Mesenchymal stem cell (in vitro differentiated cells and primary cell): ENCODE measurements at places on chromosomes 2 and 18.
A peak's percentile ranks its signal among the peaks of the same experiment; 100 is the strongest.

DNA sequence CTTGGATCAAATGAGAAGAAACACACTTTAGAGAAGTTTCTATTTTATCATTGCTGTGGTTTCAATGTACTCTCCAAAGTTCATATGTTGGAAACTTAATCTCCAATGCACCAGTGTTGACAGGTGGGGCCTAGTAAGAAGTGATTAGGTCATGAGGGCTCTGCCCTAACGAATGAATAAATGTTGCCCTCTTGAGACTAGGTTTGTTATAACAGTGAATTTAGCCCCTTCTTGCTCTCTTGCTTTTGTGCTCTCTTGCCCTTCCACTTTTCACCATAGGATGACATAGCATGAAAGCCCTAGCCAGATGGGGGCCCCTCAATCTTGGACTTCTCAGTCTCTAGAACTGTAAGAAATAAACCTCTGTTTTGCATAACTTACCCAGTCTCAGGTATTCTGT is 664.8 kb downstream of the DCC start:
- H3K4me1 ChIP-seq: no peaks in the 10 kb centered on the region
- H3K27me3 ChIP-seq: no peaks in the 10 kb centered on the region
- no peaks in the 10 kb centered on the region for H3K36me3 ChIP-seq
- no peak overlapping the region for H3K4me3 ChIP-seq
- H3K27ac ChIP-seq: no peak overlapping the region

- no peak overlapping the region for H3K4me3 ChIP-seq
- H3K36me3 ChIP-seq: no peaks in the 10 kb centered on the region
- no peak overlapping the region for H3K27ac ChIP-seq
- H3K4me1 ChIP-seq: no peaks in the 10 kb centered on the region
- DNase-seq: no peak
- H3K27me3 ChIP-seq: peaks cover 3% of the 10 kb centered on the region
Measured at GRCh38 chr2:75315436-75315835, 116.1 kb upstream of the TACR1 start.

DNA sequence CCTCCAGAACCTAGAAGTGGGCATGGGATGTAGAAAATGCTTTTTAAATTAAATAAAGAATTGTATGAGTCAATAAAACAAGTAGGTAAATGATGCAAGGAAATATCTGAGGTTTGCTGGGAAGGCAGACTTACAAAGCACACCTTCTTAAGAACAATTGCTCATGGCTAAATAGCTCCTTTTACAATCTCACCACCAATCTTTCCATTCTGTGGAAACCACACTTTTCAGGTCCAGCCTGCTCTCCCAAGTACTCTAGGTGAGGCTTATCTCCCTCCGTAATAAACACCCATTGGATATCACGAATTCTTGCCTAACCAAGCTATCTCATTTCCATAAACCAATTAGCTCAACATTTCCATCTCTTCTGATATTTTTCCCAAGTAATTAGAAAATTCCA is 91.5 kb upstream of the SLC8A1 start:
- H3K4me1 ChIP-seq: no peaks in the 10 kb centered on the region
- H3K36me3 ChIP-seq: no peaks in the 10 kb centered on the region
- no peak overlapping the region for H3K4me3 ChIP-seq
- H3K27ac ChIP-seq: no peak overlapping the region

DNA sequence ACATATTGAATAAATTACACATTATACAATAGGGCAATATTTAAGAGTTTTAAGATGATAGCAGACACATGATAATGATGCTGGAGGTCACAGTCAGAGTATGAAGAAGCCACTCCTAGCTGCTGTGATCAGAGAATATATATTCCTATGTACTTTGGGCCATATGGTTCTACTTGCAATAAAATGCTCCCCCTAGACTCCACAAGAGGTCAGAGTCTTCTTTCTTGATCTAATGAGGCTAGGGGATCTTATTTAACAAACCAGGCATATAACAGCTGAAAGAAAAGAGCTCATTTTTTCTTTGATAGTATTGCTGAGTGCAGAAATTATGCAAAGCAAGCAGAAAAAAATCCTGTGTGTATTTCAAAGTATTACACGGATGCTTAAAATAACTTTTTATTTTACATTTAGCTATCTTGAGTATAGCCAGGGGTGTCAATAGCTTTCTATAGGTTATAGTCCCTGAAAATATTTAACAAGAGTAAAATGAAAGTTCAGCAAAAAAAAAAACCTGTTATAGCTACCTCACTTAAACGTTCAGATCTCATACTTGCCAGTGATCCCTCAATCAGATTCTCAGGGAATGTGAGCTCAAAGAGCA is 748.7 kb upstream of the CHAC2 start:
- no peak overlapping the region for H3K4me3 ChIP-seq
- no peak overlapping the region for H3K27ac ChIP-seq
- H3K27me3 ChIP-seq: no peaks in the 10 kb centered on the region
- H3K36me3 ChIP-seq: no peaks in the 10 kb centered on the region
- H3K4me1 ChIP-seq: no peaks in the 10 kb centered on the region
- DNase-seq: no peak

DNA sequence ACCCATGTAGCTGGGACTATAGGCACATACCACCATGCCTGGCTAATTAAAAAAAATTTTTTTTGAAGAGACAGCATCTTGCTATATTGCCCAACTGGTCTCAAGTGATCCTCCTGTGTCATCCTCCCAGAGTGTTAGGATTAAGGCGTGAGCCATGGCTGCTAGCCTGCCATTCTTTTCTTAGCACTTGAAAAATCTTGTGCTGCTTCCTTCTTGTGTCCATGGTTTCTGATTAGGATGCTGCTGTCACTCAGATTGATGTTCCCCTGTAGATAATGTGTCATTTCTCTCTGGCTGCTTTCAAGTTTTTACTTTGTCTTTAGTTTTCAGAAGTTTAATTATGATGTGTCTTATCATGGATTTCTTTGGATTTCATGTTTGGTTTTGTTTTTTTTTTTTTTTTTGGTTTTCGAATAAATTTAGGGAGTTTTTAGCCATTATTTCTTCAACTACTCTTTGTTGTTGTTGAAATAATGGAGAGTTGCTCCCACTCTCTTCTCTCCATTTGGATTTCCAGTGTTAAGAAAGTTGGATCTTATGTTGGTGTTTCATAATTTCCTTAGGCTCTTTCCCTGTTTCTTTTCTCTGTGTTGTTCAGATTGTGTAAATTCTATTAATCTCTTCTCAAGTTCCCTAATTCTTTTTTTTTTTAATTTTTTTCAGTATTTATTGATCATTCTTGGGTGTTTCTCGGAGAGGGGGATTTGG is 2.5 kb downstream of the ATP9B start:
- no peaks in the 10 kb centered on the region for H3K36me3 ChIP-seq
- H3K27me3 ChIP-seq: no peaks in the 10 kb centered on the region
- peaks cover 6% of the 10 kb centered on the region for H3K4me1 ChIP-seq
- no peak for DNase-seq
- no peak overlapping the region for H3K4me3 ChIP-seq

GRCh38 chr18:57523171-57523956 is 63.1 kb downstream of the FECH start:
- no peak overlapping the region for H3K4me3 ChIP-seq
- H3K36me3 ChIP-seq: no peaks in the 10 kb centered on the region
- DNase-seq: no peak
- H3K27me3 ChIP-seq: peaks cover 2% of the 10 kb centered on the region
- no peaks in the 10 kb centered on the region for H3K4me1 ChIP-seq

- peaks cover 15% of the 10 kb centered on the region for H3K27me3 ChIP-seq
- no peak overlapping the region for H3K4me3 ChIP-seq
- no peaks in the 10 kb centered on the region for H3K4me1 ChIP-seq
- H3K27ac ChIP-seq: no peak overlapping the region
- no peak for DNase-seq
- H3K36me3 ChIP-seq: no peaks in the 10 kb centered on the region
Measured at GRCh38 chr2:47662552-47662951, 120.4 kb upstream of the MSH6 start.

DNA sequence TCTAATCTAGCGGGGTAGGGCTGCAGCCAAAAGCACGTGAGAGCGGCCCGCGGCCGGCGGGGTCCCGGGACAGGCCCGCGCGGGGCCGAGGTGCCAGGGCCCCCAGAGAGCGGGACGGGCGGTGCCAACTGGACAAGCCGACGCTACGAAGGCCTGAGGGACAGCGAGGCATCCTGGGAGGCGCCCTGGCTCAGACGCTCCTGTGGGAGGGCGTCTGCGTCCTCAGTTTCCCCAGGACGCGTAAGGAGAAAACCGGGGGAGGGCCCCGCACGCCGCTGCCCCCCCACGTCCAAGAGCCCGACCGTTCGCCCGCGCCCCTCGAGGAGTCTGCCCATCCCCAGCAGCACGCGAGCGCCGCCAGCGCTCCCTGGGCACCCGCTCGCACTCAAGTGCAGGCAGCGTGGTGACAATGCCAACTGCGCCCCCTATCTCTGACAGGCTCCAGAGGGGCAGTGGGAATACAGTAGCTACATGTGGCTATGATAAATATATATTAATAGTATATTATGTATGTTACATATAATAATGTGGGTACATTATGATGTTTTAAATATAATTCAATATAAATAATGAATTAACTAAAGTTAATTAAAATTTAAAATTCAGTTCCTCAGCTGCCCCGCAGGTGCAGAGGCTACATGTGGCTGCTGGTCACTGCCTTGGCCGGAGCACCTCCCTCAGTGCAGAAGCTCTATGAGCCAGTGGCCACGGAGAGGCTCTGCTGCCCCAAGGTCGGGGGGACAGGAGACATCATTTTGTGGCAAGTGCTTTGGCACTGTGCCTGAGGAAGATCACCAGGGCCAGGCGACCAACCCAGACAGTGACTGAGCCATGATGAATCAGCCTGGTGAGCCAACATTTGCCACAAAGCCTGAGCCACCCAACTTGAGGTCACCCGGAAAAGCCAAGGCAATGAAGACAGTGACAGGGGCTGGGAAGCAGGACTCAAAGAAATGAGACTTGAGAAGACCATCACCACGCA is 5.5 kb upstream of the SFT2D3 start:
- H3K4me3 ChIP-seq: no peak overlapping the region
- no peaks in the 10 kb centered on the region for H3K36me3 ChIP-seq
- no peak overlapping the region for H3K27ac ChIP-seq
- H3K4me1 ChIP-seq: peaks cover 12% of the 10 kb centered on the region
- H3K27me3 ChIP-seq: no peaks in the 10 kb centered on the region
- DNase-seq: peak; percentile 59

DNA sequence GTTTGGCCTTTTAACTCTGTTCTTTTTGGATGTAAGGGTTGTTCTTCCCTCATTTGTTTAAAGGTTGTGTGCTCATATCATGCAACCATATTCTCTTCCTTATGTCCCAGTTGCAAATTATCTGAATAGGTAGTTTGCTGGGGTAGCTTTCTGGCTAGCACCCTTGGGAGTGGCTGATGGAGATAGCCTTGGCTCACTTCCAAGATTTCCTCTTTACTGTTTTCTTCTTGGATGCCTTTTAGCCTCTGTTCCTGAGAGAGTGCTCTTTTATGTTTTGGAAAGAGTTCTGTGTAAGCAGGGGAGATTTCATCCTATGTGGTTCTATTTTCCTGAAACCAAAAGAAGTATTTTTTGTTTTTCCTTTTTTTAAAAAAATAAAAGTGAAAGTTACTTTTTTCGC is 25.4 kb downstream of the USP14 start:
- peaks cover 11% of the 10 kb centered on the region for H3K36me3 ChIP-seq
- no peak overlapping the region for H3K27ac ChIP-seq
- H3K4me1 ChIP-seq: no peaks in the 10 kb centered on the region
- H3K4me3 ChIP-seq: no peak overlapping the region
- DNase-seq: peak; percentile 25
- H3K27me3 ChIP-seq: no peaks in the 10 kb centered on the region

DNA sequence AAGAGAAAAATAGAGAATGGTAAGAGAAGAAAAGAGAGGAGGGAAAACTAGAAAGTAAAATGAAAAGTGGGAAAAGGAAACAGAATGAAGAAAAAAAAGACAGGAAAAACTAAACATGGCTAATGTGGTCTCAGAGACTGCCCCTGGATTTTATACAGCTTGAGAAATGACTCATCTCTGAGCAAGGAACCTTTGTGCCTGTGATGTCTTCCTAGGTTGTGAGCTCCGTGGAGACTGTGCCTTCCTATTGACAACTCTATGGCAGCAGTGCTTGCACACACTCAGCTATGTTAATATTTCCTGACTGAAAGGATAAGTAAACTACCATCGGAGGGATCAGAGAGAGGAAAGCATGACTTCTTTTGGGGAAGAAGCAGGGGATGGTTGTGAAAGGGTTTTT is 203.8 kb downstream of the RDH14 start:
- H3K27me3 ChIP-seq: no peaks in the 10 kb centered on the region
- no peak overlapping the region for H3K4me3 ChIP-seq
- H3K36me3 ChIP-seq: no peaks in the 10 kb centered on the region
- peak; percentile 66 for DNase-seq
- H3K4me1 ChIP-seq: peaks cover 7% of the 10 kb centered on the region

DNA sequence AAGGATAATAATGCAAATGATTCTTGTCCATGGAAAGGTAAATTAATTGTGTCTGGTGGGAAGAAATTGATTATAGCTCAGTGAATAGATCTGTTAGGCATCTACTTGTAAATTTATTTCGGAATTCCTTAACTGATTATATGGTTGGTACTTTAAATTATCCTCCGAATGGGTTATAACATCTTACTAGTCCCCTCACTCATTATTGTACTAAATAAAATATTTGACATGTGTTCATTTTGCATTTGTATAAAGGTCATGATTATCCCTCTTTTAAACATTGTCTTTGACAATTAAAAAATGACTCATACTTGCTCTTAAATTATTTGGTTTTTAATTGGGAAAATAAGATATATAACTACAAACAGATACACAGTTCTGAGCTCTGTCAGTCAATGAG is 47.4 kb downstream of the CAVIN2 start:
- H3K27ac ChIP-seq: no peak overlapping the region
- H3K36me3 ChIP-seq: no peaks in the 10 kb centered on the region
- no peak overlapping the region for H3K4me3 ChIP-seq
- DNase-seq: no peak

DNA sequence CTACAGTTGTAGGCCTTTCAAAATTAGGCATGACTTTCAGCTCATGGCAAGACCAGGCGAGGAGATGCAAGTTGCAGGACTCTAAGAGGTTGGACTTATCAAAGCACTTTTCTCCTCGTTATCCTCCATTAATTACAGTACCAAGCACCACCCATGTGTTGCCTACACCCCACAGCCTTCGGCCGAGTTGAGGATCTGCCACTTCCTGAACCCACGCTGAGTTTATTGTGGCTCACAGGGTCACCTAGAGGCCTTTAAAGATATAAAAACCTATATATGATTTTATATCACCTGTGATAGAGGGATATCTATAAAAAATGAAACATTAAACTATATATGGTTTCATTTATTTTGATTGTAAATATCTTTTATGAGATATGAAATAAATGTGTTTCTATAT is 2.6 kb downstream of the UGT1A10 start:
- H3K27me3 ChIP-seq: no peaks in the 10 kb centered on the region
- no peak overlapping the region for H3K27ac ChIP-seq
- no peaks in the 10 kb centered on the region for H3K4me1 ChIP-seq
- no peak for DNase-seq
- no peak overlapping the region for H3K4me3 ChIP-seq
- H3K36me3 ChIP-seq: no peaks in the 10 kb centered on the region

- H3K4me1 ChIP-seq: peaks cover 1% of the 10 kb centered on the region
- no peak overlapping the region for H3K27ac ChIP-seq
- no peak overlapping the region for H3K4me3 ChIP-seq
- peaks cover 50% of the 10 kb centered on the region for H3K36me3 ChIP-seq
- no peaks in the 10 kb centered on the region for H3K27me3 ChIP-seq
- DNase-seq: no peak
Measured at GRCh38 chr2:159998961-159999360, 63.5 kb downstream of the PLA2R1 start.

GRCh38 chr18:22005191-22005841 is 164.1 kb upstream of the GATA6 start:
- no peaks in the 10 kb centered on the region for H3K4me1 ChIP-seq
- no peaks in the 10 kb centered on the region for H3K36me3 ChIP-seq
- no peak for DNase-seq
- H3K27me3 ChIP-seq: peaks cover 4% of the 10 kb centered on the region
- no peak overlapping the region for H3K27ac ChIP-seq
